Lower lobe of right lung (tissue), 2 donors: ENCODE measurements at places on chromosomes 3 and 15. TPM values are rescaled to one million over a fixed set of nuclear protein-coding genes. Genes with fewer than 3 reads are reported as not detected.

GRCh38 chr15:71679793-71680353 lies 130.5 kb upstream of the NR2E3 start:
- peaks cover 19% of the 10 kb centered on the region for H3K4me1 ChIP-seq
- H3K36me3 ChIP-seq = no peaks in the 10 kb centered on the region
- peak overlapping the region; percentile 33 for H3K27ac ChIP-seq
- DNase-seq = no peak
- no peak overlapping the region for H3K4me3 ChIP-seq
- H3K27me3 ChIP-seq = no peaks in the 10 kb centered on the region

DNA sequence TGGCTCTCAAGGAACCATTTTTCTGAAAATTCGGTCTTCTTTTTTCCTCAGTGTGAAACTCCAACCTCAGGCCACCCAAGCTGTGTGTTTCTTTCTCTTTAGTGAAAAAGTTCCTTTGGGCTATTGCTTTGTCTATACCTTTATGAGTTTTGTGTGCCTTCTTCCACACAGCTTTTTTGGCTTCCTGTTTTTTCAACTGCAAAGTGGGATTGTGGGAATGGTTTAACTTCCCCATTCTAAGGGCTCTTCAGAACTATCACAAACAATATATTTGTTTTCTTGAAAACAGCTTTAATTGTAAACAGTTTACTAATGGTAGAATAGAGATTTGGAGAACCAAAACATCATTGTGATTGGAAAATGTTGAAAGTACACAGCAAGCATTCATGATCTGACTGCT lies 10.4 kb downstream of the SYN2 start:
- DNase-seq = no peak
- no peak overlapping the region for H3K4me3 ChIP-seq
- H3K36me3 ChIP-seq = no peaks in the 10 kb centered on the region
- H3K4me1 ChIP-seq = no peaks in the 10 kb centered on the region
- no peaks in the 10 kb centered on the region for H3K27me3 ChIP-seq

Gene OTOL1
- not detected for total RNA-seq

DNA sequence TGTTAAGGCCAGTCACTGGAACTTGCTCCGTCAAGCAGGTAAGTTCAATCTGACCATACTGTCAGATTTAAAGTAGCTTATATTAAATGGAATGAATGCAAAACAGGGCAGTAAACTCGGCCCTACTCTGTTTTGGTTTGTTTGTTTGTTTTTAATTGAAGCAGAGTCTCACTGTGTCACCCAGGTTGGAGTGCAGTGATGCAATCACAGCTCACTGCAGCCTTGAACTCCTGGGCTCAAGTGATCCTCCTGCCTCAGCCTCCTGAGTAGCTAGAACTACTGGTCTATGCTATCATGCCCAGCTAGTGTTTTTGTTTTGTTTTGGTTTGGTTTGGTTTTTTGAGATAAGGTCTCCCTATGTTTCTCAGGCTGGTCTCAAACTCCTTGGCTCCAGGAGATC lies 305.0 kb downstream of the FEZF2 start:
- no peak overlapping the region for H3K4me3 ChIP-seq
- no peak for DNase-seq
- no peaks in the 10 kb centered on the region for H3K27me3 ChIP-seq
- H3K27ac ChIP-seq = no peak overlapping the region
- no peaks in the 10 kb centered on the region for H3K4me1 ChIP-seq

DNA sequence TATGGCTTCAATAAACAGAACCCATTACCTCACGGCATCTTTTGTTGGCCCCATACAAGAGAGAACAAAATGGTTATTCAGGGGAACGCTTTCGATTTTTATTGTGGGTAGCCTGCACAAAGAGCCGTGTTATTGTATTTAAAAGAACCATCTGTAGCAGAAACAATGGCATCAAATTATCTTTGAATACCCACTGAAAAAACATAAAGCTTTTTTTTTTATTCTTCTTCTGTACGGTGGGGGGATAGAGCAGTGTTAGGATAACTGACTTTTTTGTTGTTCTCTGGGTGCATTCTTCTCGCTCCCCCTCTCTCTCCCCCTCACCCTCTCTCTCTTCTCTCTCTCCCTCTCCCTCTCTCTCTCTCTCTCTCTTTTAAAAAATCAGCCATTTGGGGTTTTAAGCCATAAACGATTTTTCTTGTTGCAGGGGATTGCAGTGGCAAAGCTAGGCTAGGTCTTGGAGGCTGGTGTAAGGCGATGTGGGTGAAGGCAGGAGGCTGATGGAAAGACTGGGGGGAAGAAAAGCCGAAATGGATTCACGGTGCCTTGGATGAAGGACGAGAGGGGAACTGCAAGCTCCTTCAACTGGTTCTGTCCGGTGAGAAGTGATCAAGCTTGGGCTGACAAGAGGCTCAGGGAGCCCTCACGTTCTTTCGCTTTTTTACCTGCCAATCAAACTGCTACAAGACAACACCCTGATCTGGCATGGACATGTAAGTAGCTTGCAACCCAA lies 12.4 kb upstream of the SOX2 start:
- H3K4me3 ChIP-seq = no peak overlapping the region
- peaks cover 95% of the 10 kb centered on the region for H3K27me3 ChIP-seq
- H3K36me3 ChIP-seq = no peaks in the 10 kb centered on the region
- H3K27ac ChIP-seq = no peak overlapping the region
- H3K4me1 ChIP-seq = peaks cover 39% of the 10 kb centered on the region

- no peaks in the 10 kb centered on the region for H3K27me3 ChIP-seq
- H3K4me3 ChIP-seq = no peak overlapping the region
- no peaks in the 10 kb centered on the region for H3K36me3 ChIP-seq
- DNase-seq = no peak
- H3K27ac ChIP-seq = no peak overlapping the region
- no peaks in the 10 kb centered on the region for H3K4me1 ChIP-seq
Observed at GRCh38 chr3:99825004-99825640, 7.5 kb downstream of the CMSS1 start.

- no peaks in the 10 kb centered on the region for H3K4me1 ChIP-seq
- H3K27me3 ChIP-seq = no peaks in the 10 kb centered on the region
- no peaks in the 10 kb centered on the region for H3K36me3 ChIP-seq
- no peak overlapping the region for H3K27ac ChIP-seq
Observed at GRCh38 chr3:53643757-53644156, 149.3 kb downstream of the CACNA1D start.

DNA sequence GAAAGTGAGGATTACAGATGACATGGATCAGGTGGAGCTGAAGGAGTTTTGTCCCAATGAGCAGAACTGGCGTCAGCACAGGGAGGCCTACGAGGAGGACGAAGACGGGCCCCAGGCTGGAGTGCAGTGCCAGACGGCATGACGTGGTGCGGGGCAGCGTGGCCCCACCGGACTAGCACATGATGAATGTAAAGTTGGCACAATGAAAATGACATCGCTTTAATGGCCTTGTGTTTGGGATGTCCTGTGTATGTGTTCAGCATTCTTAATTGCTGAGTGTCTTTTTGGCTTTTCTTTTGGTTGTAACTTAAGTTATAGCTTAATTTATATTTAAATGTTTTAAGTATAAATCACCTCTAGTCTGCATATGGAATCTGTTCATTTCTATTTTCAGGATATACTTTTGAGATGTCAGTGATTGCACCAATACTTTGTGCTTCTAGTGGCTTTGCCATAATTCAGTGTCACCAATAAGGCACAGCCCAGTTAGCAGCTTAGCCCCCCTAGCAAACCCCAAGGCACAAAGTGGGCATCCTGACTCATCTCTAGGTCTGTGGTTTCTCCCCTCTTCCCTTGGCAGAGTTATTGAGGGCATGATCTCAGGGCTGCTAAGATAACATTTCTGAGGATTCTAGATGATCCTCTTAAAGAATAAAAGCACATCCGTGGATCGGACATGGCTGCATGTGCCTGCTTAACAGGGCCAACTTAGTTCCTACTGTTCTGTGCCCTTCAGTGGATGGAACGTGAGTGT lies 16.1 kb downstream of the DNAJA4 start:
- no peak overlapping the region for H3K27ac ChIP-seq
- peaks cover 5% of the 10 kb centered on the region for H3K4me1 ChIP-seq
- H3K36me3 ChIP-seq = peaks cover 77% of the 10 kb centered on the region
- no peak overlapping the region for H3K4me3 ChIP-seq
- DNase-seq = no peak

Gene ARHGEF26
- total RNA-seq = 50.9 TPM

- no peaks in the 10 kb centered on the region for H3K36me3 ChIP-seq
- H3K27me3 ChIP-seq = no peaks in the 10 kb centered on the region
- no peak for DNase-seq
- H3K4me1 ChIP-seq = no peaks in the 10 kb centered on the region
- H3K27ac ChIP-seq = no peak overlapping the region
Observed at GRCh38 chr3:71854706-71855105, 69.8 kb upstream of the PROK2 start.

- H3K4me1 ChIP-seq = peaks cover 42% of the 10 kb centered on the region
- DNase-seq = peak; percentile 58
- H3K27me3 ChIP-seq = no peaks in the 10 kb centered on the region
- no peak overlapping the region for H3K4me3 ChIP-seq
- no peaks in the 10 kb centered on the region for H3K36me3 ChIP-seq
- H3K27ac ChIP-seq = peak overlapping the region; percentile 91
Observed at GRCh38 chr15:85331655-85332285, 48.6 kb upstream of the AKAP13 start.

DNA sequence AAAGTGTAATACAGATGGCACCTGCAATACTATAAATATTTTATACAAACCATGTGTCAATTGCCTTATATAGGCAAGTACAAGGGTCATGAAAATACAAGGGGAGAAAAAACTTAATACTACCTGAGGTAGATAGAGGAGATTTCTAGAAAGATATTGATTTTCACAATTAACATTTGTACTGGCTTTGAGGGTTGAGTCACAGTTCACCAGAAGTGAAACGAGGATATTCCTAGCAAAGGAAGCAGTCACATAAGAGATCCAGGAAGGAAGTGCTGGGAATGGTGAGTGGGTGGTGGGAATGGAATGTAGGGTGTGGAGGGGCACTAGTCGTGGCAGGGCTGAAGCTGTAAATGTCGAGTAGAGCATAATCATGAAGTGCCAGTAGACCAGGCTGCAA lies 108.7 kb downstream of the P2RY1 start:
- no peaks in the 10 kb centered on the region for H3K4me1 ChIP-seq
- H3K27ac ChIP-seq = no peak overlapping the region
- H3K4me3 ChIP-seq = no peak overlapping the region
- no peak for DNase-seq
- no peaks in the 10 kb centered on the region for H3K27me3 ChIP-seq
- H3K36me3 ChIP-seq = no peaks in the 10 kb centered on the region

Gene AGTR1
- 10.8 TPM for total RNA-seq

Gene DCLK3
- total RNA-seq = 0.12 TPM

DNA sequence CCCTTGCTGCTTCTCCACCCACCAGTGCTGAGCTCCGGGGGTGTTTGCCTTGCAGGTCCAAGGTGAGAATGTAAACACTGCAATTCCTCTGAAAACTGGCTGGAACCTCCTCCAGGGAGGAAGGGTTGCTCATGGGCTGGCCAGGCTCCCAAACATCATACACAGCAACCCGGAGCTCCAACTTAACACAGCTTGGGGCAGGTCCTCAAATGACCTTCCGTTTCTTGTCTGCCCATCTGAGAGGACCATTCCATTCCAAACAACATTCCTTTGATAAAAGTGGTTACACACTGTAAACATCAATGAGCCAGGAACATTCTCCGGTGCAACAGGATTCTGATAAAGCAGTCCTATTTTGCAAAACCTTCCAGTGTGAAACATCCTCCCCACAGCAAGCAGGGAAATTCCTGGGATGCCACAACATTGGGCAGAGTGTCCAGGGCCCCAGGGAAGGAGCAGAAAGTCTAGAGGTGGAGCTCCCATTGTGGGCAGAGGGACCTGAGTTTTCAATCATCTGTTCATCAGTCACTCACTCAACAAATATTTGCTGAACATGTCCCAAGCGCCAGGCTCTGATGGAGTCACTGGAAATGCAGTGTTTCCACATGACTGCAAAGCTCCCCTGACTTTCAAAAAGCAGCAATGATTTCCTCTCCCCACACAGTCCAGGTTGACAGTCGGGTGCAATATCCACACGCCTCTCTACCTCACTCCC lies 7.3 kb upstream of the HEG1 start:
- H3K36me3 ChIP-seq = no peaks in the 10 kb centered on the region
- peak overlapping the region; percentile 63 for H3K27ac ChIP-seq

DNA sequence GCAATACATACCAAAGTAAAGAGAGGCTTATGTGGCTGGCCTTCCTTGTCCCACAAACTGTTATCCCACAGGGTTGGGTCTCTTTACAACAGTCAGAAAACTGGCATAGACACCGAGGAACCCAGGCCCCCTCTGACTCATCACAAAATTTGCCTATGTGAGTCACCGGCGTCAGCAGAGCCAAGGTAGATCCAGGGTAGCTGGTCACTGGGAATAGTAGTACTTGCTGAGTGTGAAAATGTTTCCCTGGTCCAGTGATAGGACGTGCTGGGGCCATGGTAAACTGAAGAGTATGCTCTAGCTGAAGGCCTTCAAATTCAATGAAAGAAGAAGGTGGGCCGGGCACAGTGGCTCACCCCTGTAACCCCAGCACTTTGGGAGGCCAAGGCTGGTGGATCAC lies 27.1 kb upstream of the SKIL start:
- no peak overlapping the region for H3K4me3 ChIP-seq
- H3K27me3 ChIP-seq = no peaks in the 10 kb centered on the region
- no peak for DNase-seq
- H3K4me1 ChIP-seq = peaks cover 6% of the 10 kb centered on the region
- no peaks in the 10 kb centered on the region for H3K36me3 ChIP-seq

Gene TP63
- 2.1 TPM for total RNA-seq

Gene CORO2B
- total RNA-seq = 6.8 TPM

Gene FES
- total RNA-seq = 51.0 TPM

Gene ABHD14A
- total RNA-seq = 17.8 TPM

Gene ZCWPW2
- total RNA-seq = 1.1 TPM

DNA sequence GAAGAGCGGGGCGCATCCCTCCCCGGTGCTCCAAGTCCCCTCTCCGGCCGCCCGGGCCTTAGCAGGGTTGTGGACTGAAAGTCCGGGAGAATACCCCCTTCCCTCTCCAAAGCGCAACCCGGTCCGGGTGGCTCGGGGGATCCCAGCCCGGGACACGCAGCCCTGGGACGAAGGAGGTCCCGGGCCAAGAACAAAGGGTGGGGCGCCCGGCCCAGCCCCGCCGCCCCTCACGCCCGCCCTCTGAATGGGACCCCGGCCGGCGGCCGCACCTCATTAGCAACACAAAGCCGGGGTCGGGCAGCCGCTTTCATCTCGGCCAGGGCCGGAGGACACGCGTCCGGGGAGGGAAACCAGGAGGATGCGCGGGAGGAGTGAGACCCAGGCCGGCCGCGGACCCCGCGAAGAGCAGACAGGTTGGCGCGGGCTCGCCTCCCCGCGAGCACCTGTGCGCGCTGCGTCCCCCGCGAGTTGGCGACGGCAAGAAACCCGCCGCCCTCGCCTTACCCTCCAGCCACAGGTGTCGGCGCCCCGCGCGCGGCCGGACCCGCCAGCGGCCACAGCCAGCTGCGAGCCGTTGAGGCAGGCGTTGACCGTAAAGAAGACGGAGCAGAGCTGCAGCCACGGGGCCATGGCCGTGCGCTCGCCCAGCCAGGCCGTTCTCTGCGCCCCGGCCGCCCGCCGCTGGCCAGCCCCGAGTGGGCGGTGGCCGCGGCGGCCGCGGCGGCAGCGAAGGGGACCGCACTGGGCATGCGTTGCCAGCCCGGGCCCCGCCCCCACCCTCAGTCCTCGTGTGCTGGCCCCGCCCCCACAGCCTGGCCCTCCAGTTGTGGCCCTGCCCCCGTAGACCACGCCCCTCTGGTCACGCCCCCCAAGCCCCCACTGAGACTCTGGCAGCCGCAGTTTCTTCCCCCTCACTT lies at the start of gene IL17RD:
Gene IL17RD (minus strand): TSS at position 697 of the 917 bp plus-strand sequence. CDS start 67 bp downstream, at position 630.
- peaks cover 31% of the 10 kb centered on the region for H3K27me3 ChIP-seq
- H3K27ac ChIP-seq = no peak within 1 kb of the TSS
- H3K36me3 ChIP-seq = no peaks in the 10 kb centered on the region
- peak within 1 kb of the TSS; percentile 71 for H3K4me3 ChIP-seq
- peak; percentile 81 for DNase-seq

- no peak overlapping the region for H3K4me3 ChIP-seq
- no peaks in the 10 kb centered on the region for H3K27me3 ChIP-seq
- H3K36me3 ChIP-seq = no peaks in the 10 kb centered on the region
- H3K27ac ChIP-seq = no peak overlapping the region
Observed at GRCh38 chr3:142269767-142270166, 44.4 kb upstream of the GK5 start.
